Stimulated activated CD8-positive, alpha-beta memory T cell treated with anti-CD3 and anti-CD28 coated beads, Interleukin-12 subunit alpha, Interleukin-12 subunit beta, amount 100 ng/mL, for 1 hour (primary cell): ENCODE measurements at places on chromosomes 2 and 18.

DNA sequence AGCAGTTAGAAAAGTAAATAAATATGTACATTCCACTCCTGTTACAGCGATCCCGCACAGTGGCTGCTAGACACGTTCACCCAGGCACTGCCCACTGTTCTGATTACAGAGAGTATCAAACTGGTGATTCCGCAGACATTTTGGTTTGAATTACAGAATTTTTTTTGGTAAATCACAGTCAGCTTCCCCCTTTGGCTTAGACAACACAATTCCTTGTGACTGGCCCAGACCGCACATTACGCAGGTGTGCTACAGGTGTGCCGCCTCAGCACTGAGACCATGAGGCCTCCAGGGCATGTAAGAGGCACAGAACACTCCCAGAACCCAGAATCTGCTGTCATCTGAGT, 112.3 kb downstream of the PXDN start:
- no peak for DNase-seq

DNA sequence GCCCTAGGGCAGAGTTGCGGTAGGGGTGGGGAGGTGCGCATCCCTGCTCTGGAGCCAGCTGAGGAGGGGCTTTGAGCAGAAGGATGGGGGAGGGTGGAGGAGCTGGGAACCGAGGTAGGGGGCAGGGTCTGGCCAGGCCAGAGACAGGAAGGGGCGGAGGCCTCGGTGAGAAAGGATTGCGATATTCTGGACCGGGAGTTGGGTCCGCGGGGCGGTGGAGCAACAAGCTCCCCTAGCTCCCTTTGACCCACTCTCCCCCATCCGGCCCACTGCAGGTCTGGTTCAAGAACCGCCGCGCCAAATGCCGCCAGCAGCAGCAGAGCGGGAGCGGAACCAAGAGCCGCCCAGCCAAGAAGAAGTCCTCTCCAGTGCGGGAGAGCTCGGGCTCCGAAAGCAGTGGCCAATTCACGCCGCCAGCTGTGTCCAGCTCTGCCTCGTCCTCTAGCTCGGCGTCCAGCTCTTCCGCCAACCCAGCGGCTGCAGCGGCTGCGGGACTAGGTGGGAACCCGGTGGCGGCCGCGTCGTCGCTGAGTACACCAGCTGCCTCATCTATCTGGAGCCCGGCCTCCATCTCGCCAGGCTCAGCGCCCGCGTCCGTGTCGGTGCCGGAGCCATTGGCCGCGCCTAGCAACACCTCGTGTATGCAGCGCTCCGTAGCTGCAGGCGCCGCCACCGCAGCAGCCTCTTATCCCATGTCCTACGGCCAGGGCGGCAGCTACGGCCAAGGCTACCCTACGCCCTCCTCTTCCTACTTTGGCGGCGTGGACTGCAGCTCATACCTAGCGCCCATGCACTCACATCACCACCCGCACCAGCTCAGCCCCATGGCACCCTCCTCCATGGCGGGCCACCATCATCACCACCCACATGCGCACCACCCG, 4.8 kb downstream of the OTX1 start:
- DNase-seq, result no peak

DNA sequence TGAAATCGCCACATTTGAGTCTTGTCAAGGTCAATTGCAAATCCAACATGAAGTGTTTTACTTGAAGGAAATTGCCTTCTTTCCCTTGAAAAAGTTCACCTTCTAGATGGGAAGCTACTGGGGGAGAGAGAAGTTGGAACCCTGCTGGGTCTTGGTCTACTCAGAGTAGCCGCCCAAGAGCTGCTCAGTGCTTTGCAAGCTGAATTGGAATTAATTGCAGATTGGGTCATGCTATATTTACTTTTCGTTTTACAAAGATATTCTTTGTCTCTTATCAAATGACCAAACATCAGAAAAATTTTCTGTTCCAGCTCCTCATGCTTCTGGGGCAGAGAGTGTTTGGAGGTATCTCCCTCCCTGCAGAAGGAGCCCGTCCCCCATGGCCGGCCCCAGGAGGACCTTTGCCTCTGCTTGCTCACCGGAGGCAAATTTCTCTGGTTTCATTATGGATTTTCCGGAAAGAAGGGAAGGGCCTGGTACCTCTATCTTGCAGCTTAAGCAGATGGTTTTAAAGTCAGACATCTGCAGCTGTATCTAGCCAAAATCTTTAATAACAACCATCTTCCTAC, 289.7 kb downstream of the MYT1L start:
- no peak for DNase-seq

DNA sequence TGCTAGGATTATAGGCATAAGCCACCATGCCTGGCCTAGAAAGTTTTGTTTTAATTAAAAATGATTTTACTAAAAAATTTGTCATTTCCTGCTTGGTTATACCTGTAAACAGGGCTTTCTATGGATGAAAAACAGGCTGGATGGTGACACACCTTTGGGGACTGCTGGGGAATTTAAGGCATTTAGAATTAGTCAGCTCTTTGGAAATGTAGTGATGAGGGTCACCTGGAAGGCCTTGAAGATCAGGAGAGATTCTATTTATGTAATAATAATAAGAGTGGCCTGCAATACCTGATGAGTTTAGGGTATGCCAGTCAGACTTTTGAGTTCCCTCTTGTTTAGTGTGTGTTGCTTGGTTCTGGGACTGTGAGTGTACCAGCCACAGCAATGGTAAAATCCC, 51.1 kb downstream of the RALBP1 start:
- no peak for DNase-seq

DNA sequence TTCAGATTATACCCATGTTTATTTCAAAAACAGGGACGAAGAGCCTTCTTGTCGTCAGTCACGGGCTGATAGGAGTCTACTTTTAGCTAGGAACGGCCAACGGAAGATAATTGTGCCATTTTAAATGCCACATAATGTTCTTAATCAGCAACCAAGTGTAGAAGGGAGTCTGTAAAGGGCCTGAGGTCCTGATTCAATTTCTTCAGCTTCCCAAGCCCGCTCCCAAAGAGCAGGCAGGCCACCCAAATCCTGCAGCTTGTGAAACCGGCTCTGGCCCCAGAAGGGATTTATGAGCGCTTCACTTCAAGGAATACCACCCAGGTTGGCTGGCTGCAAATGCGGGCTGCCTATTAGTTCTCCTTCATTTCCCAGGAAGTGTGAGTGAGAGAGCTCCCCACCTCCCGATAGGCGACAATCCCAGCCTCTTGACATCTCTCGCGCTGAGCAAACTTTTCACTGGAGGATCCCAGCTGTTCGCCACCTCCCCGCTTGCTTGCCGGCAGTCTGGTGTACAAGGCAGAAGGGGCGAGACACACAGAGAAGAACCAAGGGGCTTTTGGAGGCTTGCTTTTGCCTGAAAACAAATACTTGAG, 272.9 kb downstream of the CDH20 start:
- no peak for DNase-seq
